AG09309 (cell line): ENCODE measurements at places on chromosomes 12 and 14.

DNA sequence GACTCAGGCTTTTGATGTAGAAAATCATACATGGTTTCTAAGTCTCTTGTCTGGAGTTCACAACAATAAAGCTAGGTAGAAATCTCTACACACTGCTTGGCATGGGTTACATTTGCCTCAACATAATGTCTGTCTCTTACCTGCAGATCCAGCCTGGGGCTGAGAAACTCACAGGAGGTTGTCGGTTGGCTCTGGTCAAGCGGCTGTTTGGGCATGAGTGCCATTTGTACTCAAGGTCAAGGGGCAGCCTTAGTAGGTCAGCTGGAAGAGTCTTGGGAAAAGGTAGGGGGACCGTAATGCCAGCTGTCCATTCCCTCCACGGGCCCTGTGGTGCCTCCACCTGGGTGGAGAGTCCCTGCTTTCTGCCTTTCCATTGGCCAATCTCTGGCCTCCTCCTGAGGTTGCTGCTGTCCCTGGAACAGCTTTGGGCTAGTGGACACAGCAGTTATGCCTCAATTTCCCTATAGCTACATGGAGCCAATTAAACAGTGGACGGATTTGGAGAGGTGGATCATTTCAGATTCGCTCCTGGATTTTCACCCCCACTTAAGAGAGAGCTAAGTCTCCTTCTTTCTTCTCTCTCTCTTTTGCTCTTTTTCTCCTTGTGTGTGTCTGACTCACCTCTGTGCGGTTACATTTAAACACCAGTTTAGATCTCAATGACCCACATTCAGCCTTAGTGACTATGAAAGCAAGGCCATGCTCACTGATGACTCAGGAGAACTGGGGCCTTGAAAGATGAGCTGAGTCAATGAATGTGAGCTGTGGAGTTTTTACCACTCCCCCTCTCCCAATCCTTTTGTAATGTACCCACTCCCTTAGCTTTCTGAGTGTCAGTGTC is 132.8 kb upstream of the HIF1A start:
- peak; percentile 99 for DNase-seq

GRCh38 chr12:563250-563781 is 99.9 kb downstream of the NINJ2 start:
- DNase-seq = no peak

GRCh38 chr12:41972196-41972595 is 172.5 kb downstream of the GXYLT1 start:
- no peak for DNase-seq

DNA sequence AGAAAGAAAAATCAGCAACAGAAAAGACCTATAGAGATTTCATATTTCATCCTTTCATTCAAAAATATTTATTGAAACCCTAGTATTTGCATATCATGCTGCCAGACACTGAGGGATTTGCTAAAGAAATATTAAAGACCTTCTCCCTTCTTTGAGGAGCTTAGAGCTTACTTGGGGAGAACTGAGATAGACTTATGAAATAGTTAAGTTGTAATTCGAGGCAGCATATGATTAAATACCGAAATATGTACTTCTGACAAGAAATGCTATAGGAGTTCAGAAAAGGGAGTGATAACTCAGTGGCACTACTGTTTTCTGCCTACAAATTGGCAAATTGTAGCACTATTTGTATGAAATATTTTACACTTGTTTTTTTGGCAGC is 59.1 kb downstream of the PLXNC1 start:
- no peak for DNase-seq
